M059J (cell line): ENCODE measurements at places on chromosomes 6 and 20. TPM values are rescaled to one million over a fixed set of nuclear protein-coding genes. Genes with fewer than 3 reads are reported as not detected.

RIPPLY2 gene
- not detected in 2 replicates for total RNA-seq

- no peak for DNase-seq
These were observed 44.6 kb downstream of the SRC start for GRCh38 chr20:37390503-37390890.

GRCh38 chr6:45739058-45739457, 276.6 kb downstream of the CLIC5 start:
- DNase-seq: no peak

GRCh38 chr6:137188855-137189254, 15.4 kb upstream of the IL22RA2 start:
- DNase-seq: peak; percentile 43
